ENCODE measurements at places on chromosomes 12 and 14. TPM values are rescaled to one million over a fixed set of nuclear protein-coding genes. Genes with fewer than 3 reads are reported as not detected.

HOXC6 gene
- not detected for total RNA-seq

DNA sequence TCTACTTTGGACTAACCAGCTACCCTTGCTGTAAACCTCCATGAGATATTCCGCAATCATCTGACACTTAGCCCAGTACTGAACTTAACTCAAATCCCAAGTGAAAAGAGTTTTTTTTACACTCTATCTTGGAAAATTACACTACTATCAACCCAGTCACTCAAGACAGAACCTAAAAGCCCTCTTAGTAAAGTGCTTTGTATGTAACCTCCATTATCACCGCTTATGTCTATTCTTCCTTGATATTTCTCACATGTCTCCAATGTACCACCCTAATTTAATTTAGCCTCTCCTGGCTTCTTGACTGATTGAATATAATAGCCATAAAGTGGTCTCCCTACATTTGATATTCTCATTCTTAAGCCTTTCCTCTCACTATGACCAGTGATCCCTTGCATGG lies 168.8 kb upstream of the SYT1 start:
- DNase-seq = no peak

- DNase-seq = no peak
Observed at GRCh38 chr12:12745576-12746211, 28.5 kb downstream of the CDKN1B start.

FGF23 gene
- not detected for total RNA-seq

- DNase-seq = no peak
Observed at GRCh38 chr14:65723348-65723747, 310.8 kb downstream of the FUT8 start.

- DNase-seq = no peak
Observed at GRCh38 chr14:100748403-100748802, 21.7 kb downstream of the DLK1 start.

DNA sequence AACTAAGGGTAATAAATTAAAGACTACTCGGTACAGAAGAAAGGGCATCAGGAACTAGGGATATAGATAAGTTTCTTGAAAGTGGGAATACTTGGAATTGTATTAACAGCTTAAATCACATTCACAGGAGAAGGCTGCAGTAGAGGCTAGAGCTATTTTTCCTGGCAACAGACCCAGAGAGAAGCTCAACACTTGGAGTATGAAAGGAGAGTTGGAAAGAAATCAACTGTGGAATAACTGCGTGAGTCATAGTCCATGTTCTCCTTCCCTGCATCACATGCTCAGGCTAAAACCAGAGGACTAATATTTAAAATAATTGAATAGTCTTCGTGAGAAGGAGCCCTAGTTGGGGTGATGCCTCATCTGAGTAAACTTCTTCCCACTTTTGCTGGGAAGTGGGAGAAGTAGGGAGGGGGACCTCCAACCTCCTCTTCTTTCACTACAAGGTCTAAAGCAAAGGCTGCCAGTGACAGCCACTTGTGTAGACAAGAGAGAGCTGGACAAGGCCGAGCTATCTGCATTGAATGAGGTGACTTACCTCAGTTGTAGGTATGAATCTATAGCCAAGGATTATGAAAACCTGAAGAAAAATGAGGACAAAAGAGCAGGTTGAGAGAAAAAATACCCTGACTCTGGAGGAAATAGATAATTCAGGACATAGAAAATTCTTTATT lies 32.7 kb downstream of the DYRK2 start:
- peak; percentile 97 for DNase-seq

GRCh38 chr12:117854339-117855012 lies 114.3 kb downstream of the KSR2 start:
- peak; percentile 23 for DNase-seq

- no peak for DNase-seq
Observed at GRCh38 chr14:46782281-46782680, 130.7 kb upstream of the RPL10L start.

GRCh38 chr14:71956920-71957563 lies 24.8 kb downstream of the RGS6 start:
- no peak for DNase-seq

DNA sequence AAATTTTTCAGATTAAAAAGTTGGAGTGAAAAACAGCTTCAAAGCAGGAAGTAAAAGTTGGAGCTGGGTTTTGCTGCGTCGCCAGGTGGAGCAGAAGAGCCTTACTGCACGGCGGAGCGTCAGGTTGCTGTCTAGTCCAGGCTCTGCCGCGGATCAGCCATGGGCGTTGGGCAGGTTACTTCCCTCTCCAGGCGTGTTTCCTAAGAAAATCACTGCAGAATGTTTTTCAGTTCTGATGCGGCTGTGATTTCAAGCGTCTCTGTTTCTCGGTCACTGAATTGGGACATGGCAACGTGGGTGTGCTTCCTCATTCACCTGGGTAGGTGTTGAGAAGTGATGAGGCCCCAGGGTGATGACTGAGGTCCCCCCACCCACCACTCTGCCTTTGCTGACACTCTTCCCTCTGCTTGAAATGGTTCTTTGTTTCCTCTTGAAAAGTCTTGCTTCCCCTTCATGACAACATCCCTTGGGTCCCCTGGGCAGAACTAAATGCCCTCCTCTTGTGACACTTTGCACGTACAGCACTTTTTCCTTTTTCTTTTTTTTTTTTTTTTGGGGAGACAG lies 7.6 kb downstream of the EVL start:
- no peak for DNase-seq

DNA sequence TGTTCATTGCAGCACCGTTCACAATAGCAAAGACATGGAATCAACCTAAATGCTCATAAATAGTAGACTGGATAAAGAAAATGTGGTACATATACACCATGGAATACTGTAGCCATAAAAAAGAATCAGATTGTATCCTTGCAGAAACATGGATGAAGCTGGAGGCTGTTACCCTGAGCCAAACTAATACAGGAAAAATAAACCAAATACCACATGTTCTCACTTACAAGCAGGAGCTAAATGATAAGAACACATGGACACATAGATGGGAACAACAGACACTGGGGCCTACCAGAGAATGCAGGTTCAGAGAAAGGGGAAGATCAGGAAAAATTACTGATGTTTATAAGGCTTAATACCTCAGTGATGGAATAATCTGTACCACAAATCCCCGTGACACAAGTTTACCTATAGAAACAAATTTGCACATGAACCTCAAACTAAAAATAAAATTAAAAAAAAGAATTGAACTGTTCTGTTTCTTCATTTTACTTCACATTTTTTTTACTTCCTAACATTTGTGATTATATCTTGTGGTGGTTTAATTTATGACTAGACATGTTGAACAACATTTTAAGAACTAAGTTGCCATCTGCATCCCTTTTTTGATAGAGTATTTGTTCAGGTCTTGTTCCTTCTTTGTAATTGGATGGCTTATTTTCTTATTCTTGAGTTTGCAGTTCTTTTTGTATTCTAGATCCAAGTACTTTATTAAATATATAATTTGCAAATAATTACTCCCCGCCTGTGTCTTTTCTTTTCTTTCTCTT lies 835.2 kb downstream of the FSCB start:
- no peak for DNase-seq

GRCh38 chr12:4825011-4825858 lies 84.5 kb upstream of the KCNA1 start:
- DNase-seq = no peak

GRCh38 chr14:21978184-21978998 lies 304.8 kb upstream of the OR4E1 start:
- peak; percentile 15 for DNase-seq

DNA sequence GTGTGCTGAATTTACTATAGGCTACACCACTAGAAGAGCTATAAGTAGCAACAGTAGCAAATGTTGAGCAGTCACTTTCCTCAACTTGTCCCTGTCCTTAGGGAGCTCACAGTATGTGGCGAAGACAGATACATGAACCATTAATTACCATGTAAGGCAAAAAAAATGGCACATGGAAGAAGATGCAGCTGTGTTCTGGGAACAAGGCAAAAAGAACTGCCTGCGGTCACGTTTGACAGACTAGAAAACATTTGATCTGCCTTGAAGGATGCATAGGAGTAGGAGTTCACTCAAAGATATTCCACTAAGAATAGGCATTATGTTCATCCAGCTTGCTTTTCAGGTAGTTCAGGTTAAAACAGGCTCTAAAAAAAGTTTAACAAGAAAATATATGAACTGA lies 46.5 kb upstream of the IFNG-AS1 start:
- no peak for DNase-seq

ARL6IP4 gene
- total RNA-seq = 205 TPM

DNA sequence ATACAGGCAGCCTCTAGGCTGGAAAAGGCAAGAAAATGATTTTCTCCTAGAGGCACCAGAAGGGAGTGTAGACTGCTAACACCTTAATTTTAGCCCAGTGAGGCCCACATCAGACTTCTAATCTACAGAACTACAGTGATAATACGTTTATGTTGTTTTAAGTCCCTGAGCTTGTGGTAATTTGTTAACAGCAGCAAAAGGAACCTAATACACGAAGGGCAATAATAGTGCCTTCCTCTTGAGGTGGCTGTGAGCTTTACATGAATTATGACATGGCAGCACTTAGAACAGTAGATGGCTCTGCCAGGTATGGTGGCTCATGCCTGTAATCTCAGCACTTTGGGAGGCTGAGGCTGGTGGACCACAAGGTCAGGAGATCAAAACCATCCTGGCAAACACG lies 118.8 kb downstream of the ZNF664 start:
- no peak for DNase-seq

Measured in IMR-90 (cell line).